ENCODE measurements at places on chromosomes 4 and X. TPM values are rescaled to one million over a fixed set of nuclear protein-coding genes. Genes with fewer than 3 reads are reported as not detected.

The JADE3 gene
- total RNA-seq = 7.9 TPM

GRCh38 chr4:115113506-115114106 lies at the start of gene NDST4:
Gene NDST4, minus strand, starts transcription at chr4:115113620. Its CDS starts 36,584 bp downstream, at chr4:115077036.
- no peak within 1 kb of the TSS for H3K4me3 ChIP-seq
- H3K4me1 ChIP-seq = no peaks in the 10 kb centered on the region
- no peak within 1 kb of the TSS for H3K27ac ChIP-seq
- no peak for DNase-seq
- H3K27me3 ChIP-seq = no peaks in the 10 kb centered on the region

- H3K4me1 ChIP-seq = no peaks in the 10 kb centered on the region
- no peaks in the 10 kb centered on the region for H3K27me3 ChIP-seq
- no peak for DNase-seq
- no peaks in the 10 kb centered on the region for H3K36me3 ChIP-seq
- no peak overlapping the region for H3K4me3 ChIP-seq
- H3K27ac ChIP-seq = no peak overlapping the region
These were observed 29.9 kb downstream of the DOK7 start for GRCh38 chr4:3492741-3493719.

GRCh38 chr4:133154725-133155124 lies 5.6 kb downstream of the PCDH10 start:
- H3K27me3 ChIP-seq = peaks cover 13% of the 10 kb centered on the region
- H3K36me3 ChIP-seq = no peaks in the 10 kb centered on the region
- no peak overlapping the region for H3K4me3 ChIP-seq
- no peaks in the 10 kb centered on the region for H3K4me1 ChIP-seq

- H3K4me1 ChIP-seq = no peaks in the 10 kb centered on the region
- no peak for DNase-seq
- no peaks in the 10 kb centered on the region for H3K36me3 ChIP-seq
- no peak overlapping the region for H3K27ac ChIP-seq
These were observed 82.3 kb upstream of the PPARGC1A start for GRCh38 chr4:23972187-23972586.

DNA sequence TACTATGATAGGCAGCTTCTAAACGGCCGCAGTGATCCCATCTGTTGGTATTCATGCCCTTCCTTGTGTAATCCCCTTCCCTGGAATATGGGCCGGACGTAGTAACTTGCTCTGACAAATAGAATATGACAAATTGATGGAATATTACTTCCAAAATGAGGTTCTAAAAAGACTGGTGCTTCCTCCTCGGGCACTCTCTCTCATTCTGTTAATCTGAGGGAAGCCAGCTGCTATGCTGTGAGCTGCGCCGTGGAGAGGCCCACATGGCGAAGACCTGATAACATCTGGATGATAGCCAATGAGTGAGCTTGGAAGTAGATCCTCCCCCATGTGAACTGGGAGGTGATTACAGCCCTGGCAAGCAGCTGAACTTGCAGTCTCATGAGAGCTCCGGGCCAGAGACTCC lies 27.2 kb upstream of the SLC25A4 start:
- H3K4me1 ChIP-seq = peaks cover 11% of the 10 kb centered on the region
- no peaks in the 10 kb centered on the region for H3K27me3 ChIP-seq
- H3K27ac ChIP-seq = peak overlapping the region; percentile 65

All from right lobe of liver (tissue), 6 donors.